Muscle of arm (tissue), 14 donors: ENCODE measurements at places on chromosomes 5 and 9. TPM values are rescaled to one million over a fixed set of nuclear protein-coding genes. Genes with fewer than 3 reads are reported as not detected.
A peak's percentile ranks its signal among the peaks of the same experiment; 100 is the strongest.

BTNL9 gene
- 13.6 TPM for polyA plus RNA-seq

SPATA31E1 gene
- polyA plus RNA-seq, result not detected

MRPL41 gene
- polyA plus RNA-seq, result 18.1 TPM

- DNase-seq, result no peak
Measured at GRCh38 chr9:95796029-95796428, 79.5 kb upstream of the ERCC6L2 start.

DNA sequence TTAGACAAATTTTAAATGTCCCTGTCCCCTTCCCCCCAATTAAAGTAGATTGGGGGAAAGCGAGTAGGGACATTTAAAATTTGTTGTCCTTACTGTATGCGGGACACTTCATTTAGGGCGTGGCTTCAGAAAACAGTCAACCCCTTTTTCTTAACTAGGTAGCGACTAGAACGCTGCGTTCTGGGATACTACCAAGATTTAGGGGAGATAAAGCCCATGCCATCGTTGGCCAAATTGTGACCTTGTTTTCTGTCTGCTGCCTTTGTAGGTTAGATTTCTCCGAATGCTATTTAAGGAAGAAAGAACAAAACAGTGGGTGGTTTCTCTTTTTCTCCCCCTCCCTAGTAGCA is 1.2 kb downstream of the CKS2 start:
- DNase-seq, result peak; percentile 17

DNA sequence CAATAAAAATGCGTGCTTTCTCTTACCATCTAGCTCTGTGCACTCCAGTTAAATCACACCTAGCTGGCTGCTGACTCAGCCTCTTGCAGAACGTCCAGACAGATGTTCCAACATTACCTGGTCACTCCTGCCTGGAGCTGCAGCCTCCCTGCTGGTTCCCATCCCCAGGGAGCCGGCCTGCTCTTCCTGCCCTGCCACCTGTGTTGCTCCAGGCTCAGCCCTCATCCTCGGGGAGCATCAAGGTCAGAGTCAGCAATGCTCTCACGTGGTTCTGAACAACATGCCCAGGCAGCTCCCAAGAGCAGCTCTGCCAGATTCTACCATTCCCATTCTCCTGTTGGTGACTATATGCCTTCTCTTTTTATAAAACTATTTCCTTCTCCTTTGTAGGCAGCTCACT is 81.3 kb downstream of the GADD45G start:
- no peak for DNase-seq

GRCh38 chr5:110099572-110099971 is 409.8 kb downstream of the MAN2A1 start:
- DNase-seq, result no peak

DNA sequence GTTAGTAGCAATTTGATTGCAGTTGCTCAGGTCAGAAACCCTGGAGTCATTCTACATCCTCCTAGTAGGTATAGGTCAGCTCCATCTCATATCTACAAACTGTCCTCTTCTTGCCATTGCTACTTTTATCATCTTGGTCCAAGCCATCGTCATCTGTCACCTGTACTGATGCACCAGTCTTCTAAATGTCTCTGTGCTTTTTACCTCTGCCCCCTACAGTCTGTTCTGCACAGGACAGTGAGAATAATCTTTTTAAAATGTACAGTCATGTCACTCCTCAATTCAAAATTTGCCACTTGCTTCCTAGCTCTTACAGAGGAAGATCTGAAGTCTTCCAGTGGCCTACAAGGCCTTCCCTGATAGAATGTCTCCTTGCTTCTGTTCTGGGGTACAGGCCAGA is 6.8 kb downstream of the NNT start:
- DNase-seq, result no peak

DNA sequence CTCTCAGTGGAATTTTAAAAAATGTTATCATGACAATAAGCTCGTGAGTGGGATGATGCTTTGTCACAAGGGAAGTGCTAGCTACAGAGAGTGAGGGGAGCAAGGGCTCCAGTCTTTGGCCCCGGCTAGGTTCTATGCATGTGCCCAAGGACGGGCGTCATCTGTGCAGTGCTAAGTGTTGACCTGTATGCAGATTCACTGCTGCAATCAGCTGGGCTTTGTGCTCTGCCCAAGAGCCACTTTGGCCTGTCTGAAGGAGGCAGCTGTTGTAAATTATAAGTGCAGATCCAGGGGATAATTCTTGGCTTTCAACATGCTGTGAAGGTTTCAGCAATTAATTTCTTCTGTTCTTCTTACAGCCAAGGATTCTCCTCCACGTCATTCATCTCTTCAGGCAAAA is 268.6 kb downstream of the PSAT1 start:
- DNase-seq, result no peak

GRCh38 chr9:38233796-38234355 is 158.6 kb upstream of the ALDH1B1 start:
- DNase-seq, result no peak

DNA sequence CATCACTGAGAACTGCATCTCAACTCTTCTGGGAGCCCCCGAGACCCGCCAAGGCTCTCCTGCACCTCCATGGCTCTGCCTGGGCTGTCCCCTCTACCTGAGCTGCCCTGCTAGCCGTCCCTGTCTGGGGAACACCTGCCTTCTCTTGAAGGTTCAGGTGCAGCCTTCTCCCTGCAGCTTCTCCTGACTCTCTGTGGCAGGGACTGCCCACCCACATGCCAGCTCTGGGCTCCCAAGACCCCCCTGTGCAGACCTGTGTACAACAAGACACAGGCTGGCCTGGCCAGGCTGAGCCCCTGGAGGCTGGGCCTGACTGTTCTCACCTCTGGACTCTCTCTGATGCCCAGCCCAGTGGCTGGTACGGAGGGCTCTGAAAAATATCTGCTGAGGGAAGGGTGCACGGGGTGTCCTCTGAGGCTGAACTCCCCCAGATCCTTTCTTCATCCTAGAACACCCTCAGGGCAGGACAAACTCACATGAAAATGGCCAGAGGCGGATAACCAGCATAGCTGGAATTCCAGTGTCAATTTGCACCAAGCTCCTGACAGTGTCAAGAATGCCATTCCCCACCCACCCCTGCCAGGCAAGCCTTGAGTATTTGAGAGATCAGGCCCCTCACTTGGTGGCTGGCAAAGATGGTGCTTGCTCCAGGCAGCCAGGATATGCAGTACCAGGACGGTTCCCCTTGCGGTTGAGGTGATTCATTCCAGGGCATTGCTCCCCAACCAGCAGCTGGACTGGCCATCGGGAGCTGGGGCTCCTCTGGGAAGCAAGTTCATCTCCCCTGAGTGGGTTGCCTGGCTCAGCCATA is 40.9 kb upstream of the SLC25A51 start:
- DNase-seq, result no peak

DNA sequence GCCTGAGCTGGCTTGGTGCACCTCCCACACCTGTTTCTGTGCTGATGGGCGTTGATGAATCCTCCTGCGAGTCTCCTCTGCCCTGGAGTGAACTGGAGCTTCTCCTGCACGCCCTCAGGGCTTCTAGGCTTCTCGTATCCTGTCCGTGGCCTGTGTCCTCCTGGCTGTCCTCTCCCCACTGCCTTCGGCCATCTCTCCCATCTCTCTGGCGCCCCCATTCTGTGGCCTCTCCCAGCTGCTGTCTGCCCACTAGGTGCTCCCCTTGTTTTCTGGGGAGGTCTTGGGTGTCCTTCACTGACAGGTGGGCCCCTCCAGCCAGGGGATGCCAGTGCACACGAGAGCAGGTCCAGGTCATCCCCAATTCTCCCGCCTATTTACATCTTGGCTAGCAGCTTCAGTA is 28.8 kb downstream of the AHRR start:
- DNase-seq, result no peak

GRCh38 chr5:67495072-67495471 is 298.5 kb upstream of the CD180 start:
- no peak for DNase-seq

DNA sequence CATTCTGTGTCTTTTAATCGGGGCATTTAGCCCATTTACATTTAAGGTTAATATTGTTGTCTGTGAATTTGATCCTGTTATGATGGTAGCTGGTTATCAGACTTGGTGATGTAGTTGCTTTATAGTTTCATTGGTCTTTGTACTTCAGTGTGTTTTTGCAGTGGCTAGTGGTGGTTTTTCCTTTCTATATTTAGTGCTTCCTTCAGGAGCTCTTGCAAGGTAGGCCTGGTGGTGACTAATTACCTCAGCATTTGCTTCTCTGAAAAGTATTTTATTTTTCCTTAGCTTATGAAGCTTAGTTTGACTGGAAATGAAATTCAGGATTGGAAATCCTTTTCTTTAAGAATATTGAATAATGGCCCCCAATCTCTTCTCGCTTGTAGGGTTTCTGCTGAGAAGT is 156.9 kb downstream of the CNTLN start:
- no peak for DNase-seq

GRCh38 chr5:98771382-98772109 is 1.9 kb upstream of the RGMB start:
- DNase-seq, result peak; percentile 95

- DNase-seq, result no peak
Measured at GRCh38 chr9:79667120-79667519, 95.4 kb downstream of the TLE4 start.
